C1 segment of cervical spinal cord (tissue), 14 donors: ENCODE measurements at places on chromosomes 16 and 17.

DNA sequence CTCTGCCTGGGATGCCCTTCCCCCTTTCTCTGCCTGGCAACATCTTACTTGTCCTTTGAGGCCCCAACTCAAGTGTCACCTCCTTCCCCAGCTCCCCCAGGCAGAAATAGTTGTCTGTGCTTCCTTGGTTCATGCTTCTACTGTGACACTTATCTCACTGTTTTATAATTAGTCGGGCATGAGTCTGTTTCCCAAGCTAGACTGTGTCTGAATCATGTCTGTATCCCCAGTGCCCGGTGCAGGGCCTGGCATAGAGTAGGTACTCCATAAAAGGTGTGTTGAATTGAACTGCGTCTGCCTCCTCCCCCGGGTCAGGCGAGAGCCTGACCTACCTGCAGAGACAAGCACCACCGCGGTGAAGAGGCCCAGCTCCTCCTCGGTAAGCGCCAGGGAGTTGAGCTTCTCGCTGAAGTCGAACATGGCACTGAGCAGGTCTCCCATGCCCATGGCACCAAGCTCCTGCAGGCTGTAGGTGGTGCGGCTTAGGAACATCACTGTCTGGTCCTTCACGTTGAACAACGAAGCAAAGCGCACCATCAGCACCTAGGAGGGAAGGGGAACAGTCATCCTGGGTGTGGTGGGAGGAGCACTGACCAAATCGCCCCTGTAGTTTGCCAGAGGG lies 6.7 kb downstream of the NR1D1 start:
- DNase-seq = no peak

GRCh38 chr17:65388911-65389310 lies 172.5 kb downstream of the AXIN2 start:
- no peak for DNase-seq

DNA sequence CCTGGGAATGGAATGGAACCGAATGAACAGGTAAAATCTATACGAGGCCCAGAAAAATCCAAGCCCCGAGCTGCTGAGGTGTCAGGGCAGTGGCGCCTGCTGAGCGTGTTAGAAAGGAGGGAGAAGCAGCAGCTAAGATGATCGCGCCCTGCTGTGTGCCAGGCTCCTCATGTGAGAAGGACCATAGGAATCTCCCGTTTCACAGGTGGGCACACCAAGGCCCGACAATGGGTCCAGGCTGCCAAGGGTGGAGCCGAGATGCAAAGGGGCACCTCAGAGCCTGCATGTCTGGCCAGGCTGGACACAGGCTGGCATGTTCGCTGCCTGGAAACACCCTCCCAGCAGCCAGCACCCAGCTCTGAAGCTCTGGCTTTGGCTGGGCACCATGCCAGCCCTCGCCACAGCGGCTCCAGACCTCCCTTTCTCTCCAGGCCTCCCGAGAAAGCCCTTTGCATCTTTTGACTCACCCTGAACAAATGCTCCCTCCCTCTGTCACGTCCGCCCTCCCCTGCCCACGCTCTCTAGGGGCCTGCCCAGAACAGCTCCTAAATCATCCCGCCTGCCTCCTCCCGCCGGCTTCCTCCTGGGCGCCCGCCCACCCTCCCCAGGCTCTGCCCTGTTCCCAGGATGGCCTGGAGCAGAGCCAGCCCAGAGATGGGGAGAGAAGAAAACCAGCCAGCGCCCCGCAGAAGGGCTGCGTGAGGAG lies 217.8 kb upstream of the GSE1 start:
- DNase-seq = no peak

- no peak for DNase-seq
Observed at GRCh38 chr16:48574766-48575165, 35.2 kb downstream of the N4BP1 start.

DNA sequence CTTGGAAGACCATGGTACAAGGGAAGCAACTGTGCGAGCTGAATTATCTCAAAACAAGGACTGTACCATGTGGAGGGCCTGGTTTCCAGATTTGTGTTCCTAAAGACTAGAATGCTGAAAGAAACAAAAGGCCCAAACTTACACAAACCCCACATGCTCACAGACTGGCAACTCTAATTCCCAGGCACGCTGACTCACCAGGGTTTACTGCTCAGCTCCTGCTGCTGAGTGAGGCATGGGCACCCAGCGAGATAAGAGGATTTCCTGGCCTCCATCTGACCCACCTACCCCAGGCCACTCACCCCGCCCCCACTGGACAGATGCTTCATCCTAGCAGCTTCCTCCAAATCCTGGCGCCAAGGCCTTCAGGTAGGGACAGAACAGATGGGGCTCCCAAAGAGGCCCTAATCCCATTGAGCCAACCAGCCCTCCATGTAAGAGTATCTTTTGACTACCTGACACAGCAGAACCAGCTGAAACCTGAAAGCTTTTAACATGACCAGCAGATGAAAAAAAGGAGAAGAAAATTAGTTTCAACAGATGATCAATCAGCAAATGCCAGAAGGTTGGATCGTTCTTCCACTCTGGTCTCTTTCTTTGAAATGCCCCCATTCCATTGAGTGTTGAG lies 33.9 kb downstream of the DCUN1D3 start:
- DNase-seq = peak; percentile 47

DNA sequence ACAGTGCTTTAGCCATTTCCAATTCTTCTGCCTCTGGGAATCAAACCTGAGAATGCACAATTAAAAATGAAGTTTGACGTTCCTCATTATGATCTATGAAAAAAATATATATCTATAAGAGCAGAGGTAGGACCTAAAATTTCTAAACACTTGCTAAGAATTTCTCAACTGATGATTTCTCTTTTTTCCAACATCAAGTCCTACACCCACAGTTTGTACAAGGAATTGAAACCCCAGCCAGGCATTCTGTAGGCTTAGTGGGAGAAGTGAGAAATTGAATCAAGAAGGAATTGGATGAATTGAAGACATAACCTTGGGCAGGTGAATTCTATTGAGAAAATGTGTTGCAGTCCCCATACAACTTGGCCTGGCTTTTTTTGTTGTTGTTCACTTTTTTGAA lies 2.7 kb downstream of the CACNG3 start:
- no peak for DNase-seq

DNA sequence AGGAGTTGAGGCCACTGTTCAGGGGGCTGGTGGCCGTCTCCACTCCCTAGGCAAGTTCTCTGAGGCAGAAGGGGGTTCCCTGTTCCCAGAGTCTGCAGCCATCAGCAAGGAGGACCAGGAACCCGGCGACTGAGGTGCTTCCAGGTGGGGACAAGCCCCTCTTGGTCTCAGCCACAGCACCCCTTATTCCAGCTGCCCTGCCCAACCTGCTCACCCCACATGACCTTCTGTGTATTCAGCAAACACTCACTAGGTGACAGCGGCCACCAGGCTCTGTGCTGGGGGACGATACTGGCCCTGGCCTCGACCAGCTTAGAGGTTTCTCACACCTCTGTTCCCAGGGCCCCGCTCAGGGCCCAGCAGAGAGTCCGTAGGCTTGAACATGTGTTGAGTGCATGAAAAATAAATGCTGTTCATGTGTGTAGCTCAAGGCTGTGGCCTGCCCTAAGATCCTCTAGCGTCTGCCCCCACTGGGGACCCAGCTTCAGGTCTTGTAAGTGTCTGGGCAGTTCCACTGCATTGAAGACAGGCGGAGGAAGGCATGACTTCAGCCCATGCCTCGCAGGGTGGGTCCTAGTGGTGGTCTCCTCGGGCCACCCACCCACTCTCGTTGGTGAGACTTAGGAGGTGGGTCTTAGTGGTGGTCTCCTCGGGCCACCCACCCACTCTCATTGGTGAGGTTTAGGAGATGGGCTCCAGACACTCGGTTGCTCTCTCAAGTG lies 44.2 kb downstream of the NT5M start:
- no peak for DNase-seq

DNA sequence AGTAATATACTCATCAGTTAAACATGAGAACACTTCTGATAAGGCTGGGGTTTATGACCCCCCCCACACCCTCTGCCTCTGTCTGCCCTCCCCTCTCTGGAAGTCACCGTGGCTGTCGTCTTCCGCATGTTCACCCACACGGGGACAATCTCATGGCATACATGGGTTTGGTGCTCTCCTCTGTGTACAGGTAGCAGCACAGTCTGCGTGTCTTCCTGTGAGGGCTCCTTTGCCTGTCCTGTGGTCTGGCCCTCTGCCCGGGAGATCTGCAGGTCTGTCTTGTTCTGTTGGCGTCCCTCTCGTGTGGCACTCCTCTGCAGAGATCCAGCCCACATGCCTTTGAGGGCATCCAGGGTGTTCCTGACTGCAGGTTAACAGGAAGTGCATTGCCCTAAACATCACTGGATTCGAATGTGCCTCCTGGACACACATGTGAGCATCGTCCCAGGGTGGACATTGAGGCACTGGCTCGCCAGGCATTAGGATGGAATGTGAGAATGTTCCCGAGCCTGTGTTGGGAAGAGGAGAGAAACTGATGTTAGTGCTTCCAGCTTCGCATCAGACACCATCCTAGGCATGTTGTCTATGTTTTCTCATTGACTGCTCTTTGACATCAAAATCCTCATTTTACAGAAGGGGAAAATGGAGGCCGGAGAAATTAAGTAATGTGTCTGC lies 54.5 kb downstream of the NKD1 start:
- DNase-seq = no peak

- DNase-seq = no peak
Observed at GRCh38 chr17:4604111-4604644, 19.8 kb downstream of the SMTNL2 start.

- DNase-seq = no peak
Observed at GRCh38 chr16:27238591-27238990, 30.0 kb downstream of the NSMCE1 start.

DNA sequence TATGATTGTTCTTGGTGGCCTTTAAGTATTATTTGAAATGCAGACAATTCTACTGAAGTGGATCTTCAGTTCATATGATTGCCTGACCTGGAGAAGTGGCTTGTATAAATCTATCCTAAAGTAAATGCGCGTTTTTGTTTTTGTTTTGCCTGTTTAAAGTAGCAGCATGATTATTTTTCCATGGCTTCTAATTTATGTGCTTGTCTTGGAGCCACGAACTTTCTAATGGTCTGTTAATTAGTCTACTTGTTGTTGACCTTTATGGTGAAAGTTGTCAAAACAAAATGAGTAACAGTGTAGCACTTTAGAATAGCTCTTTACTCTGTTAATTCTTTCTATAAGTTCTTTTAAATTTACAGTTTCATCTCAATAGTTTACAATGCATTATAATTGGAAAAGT lies 1.7 kb downstream of the PRKAR1A start:
- no peak for DNase-seq

GRCh38 chr17:77151186-77151585 lies 10.4 kb downstream of the SEC14L1 start:
- no peak for DNase-seq

- no peak for DNase-seq
Observed at GRCh38 chr16:2531371-2531695, at the start of gene CEMP1. TSS of gene CEMP1 (minus strand) at chr16:2531408. CDS start at chr16:2531073, 335 bp downstream.

DNA sequence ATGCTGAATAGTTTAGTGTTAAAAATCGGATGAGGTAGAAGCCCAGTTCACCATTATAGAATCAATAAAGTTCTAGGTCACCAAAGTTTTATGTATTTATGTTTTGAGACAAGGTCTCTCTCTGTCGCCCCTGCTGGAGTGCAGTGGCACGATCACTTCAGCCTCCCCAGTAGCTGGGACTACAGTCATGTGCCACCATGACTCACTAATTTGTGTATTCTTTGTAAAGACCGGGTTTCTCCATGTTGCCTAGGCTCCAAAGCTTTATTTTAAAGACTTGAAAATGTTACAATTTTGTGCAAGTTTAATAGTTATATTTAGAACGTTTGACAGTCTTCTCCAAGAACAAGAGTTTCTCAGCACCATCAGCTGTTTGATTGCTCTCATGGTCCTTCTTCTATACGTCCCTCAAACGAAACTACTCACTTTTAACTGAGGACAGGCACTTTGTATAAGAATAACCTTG lies 32.1 kb downstream of the NDE1 start:
- no peak for DNase-seq

- no peak for DNase-seq
Observed at GRCh38 chr17:6052926-6053325, 17.3 kb upstream of the WSCD1 start.

DNA sequence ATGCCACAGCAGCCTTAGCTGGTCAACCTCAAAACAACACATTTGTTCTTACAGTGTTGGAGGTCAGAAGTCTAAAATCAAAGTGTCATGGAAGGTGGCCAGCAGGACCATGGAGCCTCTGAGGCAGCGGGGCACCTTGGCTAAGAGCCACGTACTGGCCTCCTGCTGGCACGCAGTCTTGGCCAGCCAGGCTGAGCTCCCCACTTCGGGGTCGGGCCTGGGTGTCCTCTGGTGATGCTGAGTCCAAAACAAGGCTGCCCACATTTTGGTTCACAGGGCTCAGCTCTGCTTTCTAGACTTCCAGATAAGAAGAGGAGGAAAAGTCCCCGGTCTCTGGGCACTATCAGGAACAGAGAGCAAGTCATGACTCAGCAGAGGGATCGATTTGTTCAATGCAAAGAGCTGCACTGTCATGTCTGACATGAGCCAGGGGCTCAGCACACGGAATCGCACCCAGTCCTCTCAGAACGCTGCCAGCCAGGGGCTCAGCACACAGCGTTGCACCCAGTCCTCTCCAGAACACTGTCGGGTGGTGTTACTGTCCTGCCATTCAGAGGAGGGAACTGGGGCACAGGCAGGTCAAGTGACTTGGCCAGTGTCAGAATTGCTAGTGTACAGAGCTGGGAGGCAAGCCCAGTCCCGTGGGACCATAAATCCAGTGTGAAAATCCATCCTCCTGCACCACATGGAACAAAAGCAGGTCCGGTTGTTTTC lies 2.5 kb downstream of the LGALS9 start:
- DNase-seq = no peak

GRCh38 chr17:2068031-2068518 lies 13.2 kb downstream of the HIC1 start:
- no peak for DNase-seq

- peak; percentile 92 for DNase-seq
Observed at GRCh38 chr17:82737967-82738877, 2.8 kb downstream of the FN3K start.

- no peak for DNase-seq
Observed at GRCh38 chr16:79127766-79128165, 472.8 kb downstream of the MAF start.

- no peak for DNase-seq
Observed at GRCh38 chr17:46061435-46061834, 62.4 kb downstream of the STH start.

DNA sequence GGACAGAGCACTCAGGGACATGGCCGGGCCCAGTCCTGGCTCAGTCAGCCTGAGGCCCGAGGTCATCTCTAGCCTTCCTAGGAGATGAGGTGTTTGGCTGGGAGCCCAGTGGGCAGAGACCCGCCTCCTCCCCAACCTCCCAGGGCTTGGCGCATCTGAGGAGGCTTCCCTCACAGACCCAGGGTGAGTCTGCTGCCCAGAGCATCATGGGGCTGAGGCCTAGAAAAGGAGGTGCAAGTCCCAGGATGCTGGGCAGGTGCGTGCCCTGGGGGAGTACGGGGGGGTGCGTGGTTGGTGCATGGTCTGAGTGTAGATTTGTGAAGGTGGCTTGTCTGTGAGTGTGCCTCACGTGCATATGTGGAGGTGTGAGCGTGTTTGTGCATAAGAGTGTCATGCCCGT lies 4.7 kb downstream of the PDE6G start:
- DNase-seq = no peak

- DNase-seq = no peak
Observed at GRCh38 chr17:56583772-56584171, 9.7 kb upstream of the NOG start.
